ENCODE measurements at places on chromosomes 4 and X. TPM values are rescaled to one million over a fixed set of nuclear protein-coding genes. Genes with fewer than 3 reads are reported as not detected.

FAM184B gene
- not detected for total RNA-seq

GABRQ gene
- not detected for total RNA-seq

STK32B gene
- 9.4 TPM for total RNA-seq

ZNF732 gene
- 0.97 TPM for total RNA-seq

GPC4 gene
- under 0.01 TPM for total RNA-seq

ARR3 gene
- total RNA-seq, result not detected

SLC6A14 gene
- not detected for total RNA-seq

ABLIM2 gene
- total RNA-seq, result under 0.01 TPM

TIGD4 gene
- total RNA-seq, result 0.30 TPM

NAT8L gene
- total RNA-seq, result 0.32 TPM

SSX4 gene
- total RNA-seq, result not detected

FRMPD4 gene
- not detected for total RNA-seq

TMPRSS11E gene
- total RNA-seq, result not detected

HHIP gene
- 89.8 TPM for total RNA-seq

GAB3 gene
- total RNA-seq, result 1.6 TPM

AMBN gene
- not detected for total RNA-seq

RAP2C gene
- 21.4 TPM for total RNA-seq

PROM1 gene
- total RNA-seq, result 0.30 TPM

OPRPN gene
- total RNA-seq, result not detected

ATP6AP1 gene
- 85.8 TPM for total RNA-seq

CXCL1 gene
- 36.2 TPM for total RNA-seq

ATP2B3 gene
- not detected for total RNA-seq

TENM3 gene
- 18.7 TPM for total RNA-seq

CYBB gene
- not detected for total RNA-seq

TSPAN6 gene
- total RNA-seq, result 66.3 TPM

HSFX2 gene
- 0.32 TPM for total RNA-seq

TLR6 gene
- total RNA-seq, result 0.65 TPM

PRR32 gene
- total RNA-seq, result not detected

SRPK3 gene
- not detected for total RNA-seq

UGT2B10 gene
- total RNA-seq, result not detected

GABRG1 gene
- total RNA-seq, result not detected

AKAP4 gene
- total RNA-seq, result not detected

MFSD8 gene
- 17.2 TPM for total RNA-seq

TIMM17B gene
- 35.0 TPM for total RNA-seq

RAB39B gene
- total RNA-seq, result 0.15 TPM

PAGE2B gene
- total RNA-seq, result not detected

SLC9B1 gene
- total RNA-seq, result 0.46 TPM

BEX2 gene
- 1.5 TPM for total RNA-seq

MAGEC3 gene
- not detected for total RNA-seq

SMR3B gene
- not detected for total RNA-seq

ART3 gene
- total RNA-seq, result not detected

PCDH11X gene
- total RNA-seq, result not detected

SUPT20HL1 gene
- total RNA-seq, result not detected

PLK4 gene
- total RNA-seq, result 15.6 TPM

F8A3 gene
- total RNA-seq, result 0.30 TPM

SYTL4 gene
- total RNA-seq, result 20.4 TPM

EDA2R gene
- 0.30 TPM for total RNA-seq

UBE2K gene
- 20.2 TPM for total RNA-seq

SPANXA2 gene
- not detected for total RNA-seq

IL2RG gene
- total RNA-seq, result not detected

SHOX gene
- total RNA-seq, result not detected

Data from epithelial cell of umbilical artery (primary cell).